ENCODE measurements at places on chromosomes 1 and 21.

- DNase-seq: no peak
Observed at GRCh38 chr1:21139601-21140000, 37.1 kb downstream of the EIF4G3 start.

- DNase-seq: no peak
Observed at GRCh38 chr1:221437926-221438325, 304.0 kb downstream of the DUSP10 start.

- DNase-seq: no peak
Observed at GRCh38 chr1:39214021-39214713, 9.7 kb downstream of the MACF1 start.

DNA sequence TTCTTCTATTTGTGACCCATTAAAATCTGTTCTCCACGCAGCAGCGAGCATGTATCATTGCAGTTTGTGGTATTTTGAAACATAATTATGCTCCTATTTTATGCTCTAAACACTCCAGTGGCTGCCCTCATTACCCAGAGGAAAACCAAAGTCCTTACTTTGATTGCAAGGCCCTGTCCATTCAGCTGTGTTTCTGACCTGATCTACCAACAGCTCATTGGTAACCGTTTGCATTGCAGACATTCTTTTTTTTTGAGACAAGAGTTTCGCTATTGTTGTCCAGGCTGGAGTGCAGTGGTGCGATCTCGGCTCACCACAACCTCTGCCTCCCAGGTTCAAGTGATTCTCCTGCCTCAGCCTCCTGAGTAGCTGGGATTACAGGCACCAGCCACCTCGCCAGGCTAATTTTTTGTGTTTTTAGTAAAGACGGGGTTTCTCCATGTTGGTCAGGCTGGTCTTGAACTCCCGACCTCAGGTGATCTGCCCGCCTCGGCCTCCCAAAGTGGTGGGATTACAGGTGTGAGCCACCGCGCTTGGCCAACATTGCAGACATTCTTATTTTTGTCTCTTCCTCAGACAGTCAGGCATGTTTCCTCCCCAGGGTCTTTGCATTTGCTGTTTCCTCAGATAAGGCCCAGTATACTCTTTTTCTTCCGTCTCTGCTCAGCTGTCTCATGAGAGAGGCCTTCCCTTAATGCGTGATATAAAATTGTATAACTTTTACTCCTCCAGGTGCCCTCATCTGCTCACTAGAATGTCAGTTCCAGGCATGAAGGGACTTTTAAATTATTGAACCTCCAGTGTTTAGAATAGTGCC, 32.5 kb downstream of the THRAP3 start:
- no peak for DNase-seq

- no peak for DNase-seq
Observed at GRCh38 chr1:8267307-8267706, 50.6 kb upstream of the SLC45A1 start.

- no peak for DNase-seq
Observed at GRCh38 chr1:9362488-9362887, 69.8 kb downstream of the SPSB1 start.

GRCh38 chr21:45154511-45155508, 80.4 kb downstream of the ADARB1 start:
- DNase-seq: no peak

- DNase-seq: no peak
Observed at GRCh38 chr1:220970311-220970710, 91.1 kb downstream of the HLX start.

GRCh38 chr1:166695115-166695514, 144.2 kb upstream of the POGK start:
- no peak for DNase-seq

DNA sequence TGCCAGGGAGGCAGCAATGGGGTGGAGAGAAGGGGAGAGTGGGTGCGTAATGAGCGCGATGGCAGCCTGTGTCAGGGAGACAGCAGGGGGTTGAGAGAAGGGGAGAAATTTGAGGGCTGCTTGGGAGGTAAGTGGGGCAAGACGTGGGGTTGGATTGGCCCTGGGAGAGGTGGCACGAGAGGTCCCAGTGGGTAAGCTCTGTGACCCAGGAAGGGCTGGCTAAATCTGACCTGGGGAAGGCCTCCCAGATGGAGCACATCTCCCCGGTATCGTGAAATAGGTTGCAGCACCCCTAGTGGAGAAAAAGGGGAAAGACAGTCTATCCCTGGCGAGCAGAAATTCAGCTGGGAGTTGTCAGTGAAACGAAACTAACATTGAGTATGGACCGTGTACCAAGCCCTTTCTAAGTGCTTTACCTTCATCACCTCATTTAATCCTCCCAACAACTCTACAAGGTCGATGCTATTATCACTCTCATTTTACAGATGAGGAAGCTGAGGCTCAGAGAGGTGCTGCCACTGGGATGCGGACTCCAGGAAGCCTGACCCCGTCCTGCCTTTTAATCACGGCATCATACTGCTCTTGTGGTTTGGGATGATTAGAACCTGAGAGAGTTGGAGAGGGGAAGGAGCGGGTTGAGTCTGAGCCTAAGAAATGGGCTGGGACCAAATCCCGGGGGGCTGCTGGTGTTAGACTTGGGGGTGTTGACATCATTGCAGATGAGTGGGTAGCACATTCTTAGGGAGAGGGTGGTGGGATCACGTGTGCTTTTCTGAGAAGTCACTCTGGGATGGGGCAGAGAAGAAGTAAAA, 56.6 kb upstream of the RPL11 start:
- peak; percentile 36 for DNase-seq

DNA sequence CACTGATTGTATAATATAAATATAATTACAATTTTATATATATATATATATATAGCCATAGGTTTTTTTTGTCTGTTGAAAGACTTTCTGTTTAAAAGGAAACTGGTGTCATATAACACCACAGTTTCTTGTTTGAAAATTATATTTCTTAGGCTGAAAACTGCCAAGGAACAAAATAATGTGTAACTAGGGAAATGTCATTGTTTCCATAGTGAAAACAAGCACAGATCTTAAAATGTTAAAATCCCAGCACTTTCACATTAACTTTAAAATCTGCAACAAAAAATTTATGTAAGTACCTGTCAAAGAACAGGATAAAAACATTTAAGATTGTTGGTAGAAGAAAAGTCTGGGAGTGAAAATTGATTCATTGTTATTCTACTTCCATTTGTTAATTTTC, 104.2 kb downstream of the ATP6V1G3 start:
- no peak for DNase-seq

Measured in effector CD8-positive, alpha-beta T cell (primary cell).